Osteocyte (in vitro differentiated cells): ENCODE measurements at places on chromosomes 13 and 19. TPM values are rescaled to one million over a fixed set of nuclear protein-coding genes. Genes with fewer than 3 reads are reported as not detected.

Gene ZNF546
- 5.6 and 7.3 TPM in 2 replicates for total RNA-seq

Gene ZSCAN4
- not detected in 2 replicates for total RNA-seq

Gene SBK2
- total RNA-seq = not detected in 2 replicates

- no peak for DNase-seq
Observed at GRCh38 chr19:11710313-11710712, 28.4 kb downstream of the ZNF823 start.
